Activated CD4-positive, alpha-beta T cell treated with anti-CD3 and anti-CD28 coated beads for 1 hour (primary cell): ENCODE measurements at places on chromosomes 6 and 20.

- DNase-seq: no peak
Observed at GRCh38 chr20:52731093-52731492, 241.1 kb upstream of the TSHZ2 start.

- no peak for DNase-seq
Observed at GRCh38 chr6:8060346-8060745, 3.8 kb downstream of the BLOC1S5 start.

GRCh38 chr20:40279390-40279789, 409.6 kb downstream of the MAFB start:
- DNase-seq: no peak

GRCh38 chr6:16618962-16619361, 142.3 kb downstream of the ATXN1 start:
- DNase-seq: no peak

GRCh38 chr20:39961637-39962244, 727.3 kb downstream of the MAFB start:
- no peak for DNase-seq

GRCh38 chr20:32971703-32972161, 32.5 kb downstream of the SUN5 start:
- DNase-seq: no peak

DNA sequence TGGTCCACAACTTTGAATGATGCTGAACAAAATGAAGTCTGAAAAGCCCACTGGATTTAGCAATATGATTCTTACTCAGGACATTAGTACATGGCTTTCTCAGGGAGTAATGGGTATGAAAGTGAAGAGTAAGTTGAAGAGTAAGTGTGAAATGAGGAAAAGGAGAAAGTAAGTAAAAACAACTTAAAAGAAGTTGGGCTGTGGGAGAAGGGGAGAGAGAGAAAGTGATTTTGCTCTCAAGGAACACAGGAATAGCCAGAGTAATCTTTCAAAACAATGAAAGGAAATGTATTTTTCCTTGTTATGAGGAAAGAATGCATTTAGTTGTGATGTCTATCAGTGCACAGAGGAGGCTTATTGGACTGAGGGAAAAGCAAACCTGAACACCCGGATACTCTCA, 39.8 kb upstream of the NKAIN2 start:
- DNase-seq: no peak

DNA sequence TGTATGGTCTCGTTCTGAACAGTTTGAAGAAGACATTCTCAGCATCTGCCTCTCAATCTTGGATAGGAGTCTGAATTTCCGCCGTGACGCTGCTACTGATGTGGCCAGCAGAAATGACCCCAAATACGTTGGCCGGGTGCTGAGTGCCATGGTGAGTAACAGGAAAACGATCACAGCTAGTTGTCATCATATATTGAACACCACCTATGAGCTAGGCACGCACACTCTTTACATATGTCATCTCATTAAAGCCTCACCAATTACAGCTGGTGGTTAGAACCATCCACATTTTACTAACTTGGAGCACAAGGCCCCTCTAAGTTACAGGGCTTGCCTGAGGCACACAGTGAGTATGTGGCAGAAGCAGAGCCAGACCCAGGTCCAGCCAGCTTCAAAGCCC, 17.1 kb downstream of the TGM3 start:
- DNase-seq: no peak

DNA sequence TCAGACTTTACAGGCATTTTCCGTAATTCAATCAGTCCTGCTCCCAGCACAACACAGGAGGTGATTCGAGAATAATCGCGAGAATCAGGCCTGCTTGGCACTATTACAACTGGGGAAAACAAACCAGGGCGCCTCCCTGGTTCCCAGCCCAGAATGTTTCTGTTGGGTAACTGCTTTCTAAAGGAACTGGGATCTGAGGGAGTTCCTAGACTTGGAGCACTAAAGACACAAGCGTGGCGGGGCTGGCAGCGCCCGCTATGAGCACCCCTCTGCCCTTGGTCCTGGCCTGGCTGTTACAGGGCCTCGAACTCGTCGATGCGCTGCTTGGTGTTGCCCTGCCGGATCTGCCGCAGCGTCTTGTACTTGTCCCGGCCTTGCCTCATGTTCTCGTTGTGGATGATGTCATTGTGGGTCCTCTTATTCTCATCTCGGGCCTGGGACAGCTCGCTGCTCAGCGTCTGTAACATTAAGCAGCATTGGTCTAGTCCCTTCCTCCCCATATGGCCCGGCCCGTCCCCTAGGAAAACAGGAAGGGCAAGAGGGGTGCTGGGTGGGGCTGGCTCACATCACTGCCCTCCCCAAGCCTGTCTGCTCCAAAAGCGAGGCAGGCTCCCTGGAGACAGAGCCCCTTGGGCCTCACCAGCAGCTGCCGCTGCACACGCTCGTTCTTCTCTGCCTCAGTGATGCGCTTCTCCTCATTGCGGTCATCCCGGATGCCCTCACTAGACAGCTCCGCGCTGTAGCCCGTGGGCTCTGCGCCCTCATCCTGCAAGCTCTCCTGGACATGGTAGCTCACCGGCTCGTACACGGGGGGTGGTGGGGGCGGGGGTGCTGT, 52.3 kb downstream of the EZR start:
- no peak for DNase-seq

DNA sequence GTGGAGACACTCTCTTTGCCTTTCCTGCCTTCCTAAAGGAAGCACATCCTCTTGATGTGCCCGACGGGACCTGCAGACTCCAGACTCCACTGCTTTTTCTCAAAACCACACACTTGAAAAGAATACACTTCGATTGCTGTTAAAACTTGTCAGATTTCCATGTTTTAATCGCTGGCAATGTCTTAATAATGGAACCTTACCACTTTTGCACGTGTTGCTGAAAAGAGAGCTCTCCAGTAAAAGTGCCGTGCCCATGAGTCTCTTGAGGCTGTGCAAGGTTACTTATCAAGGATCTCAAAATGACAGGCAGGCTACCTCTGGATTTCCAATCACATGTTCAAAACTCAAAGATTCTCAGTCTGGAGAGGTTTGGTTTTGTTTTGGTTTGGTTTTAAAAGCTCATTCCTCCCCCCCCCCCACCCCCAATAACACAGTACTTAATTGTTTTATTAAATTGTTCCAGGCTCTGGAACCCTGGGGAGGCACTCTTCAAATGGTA, 12.0 kb upstream of the TFAP2A start:
- no peak for DNase-seq

GRCh38 chr6:1609041-1609647, 571 bp upstream of the FOXC1 start:
- no peak for DNase-seq

- DNase-seq: no peak
Observed at GRCh38 chr6:170262489-170263088, 28.3 kb downstream of the DLL1 start.

DNA sequence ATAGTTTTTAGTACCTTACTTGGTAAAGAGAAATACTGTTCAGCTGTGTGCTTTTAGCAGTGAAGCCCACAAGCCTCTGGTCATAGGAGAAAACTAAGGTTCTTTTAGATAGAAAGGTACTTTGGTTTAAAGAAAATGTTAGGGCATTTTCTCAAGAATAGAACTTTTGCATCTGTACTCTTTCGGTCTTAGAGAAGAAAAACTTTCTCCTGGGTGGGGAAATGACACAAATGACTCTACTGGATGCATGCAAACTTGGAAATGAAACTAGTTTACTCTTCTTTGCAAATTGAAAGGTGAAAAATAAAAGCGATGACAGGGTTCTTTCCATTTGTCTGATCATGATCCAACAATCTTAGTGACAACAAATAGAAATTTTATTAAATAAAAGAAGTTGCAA, 2.1 kb upstream of the TMEM217 start:
- DNase-seq: no peak

- no peak for DNase-seq
Observed at GRCh38 chr6:109999740-110000139, 21.6 kb downstream of the GPR6 start.

DNA sequence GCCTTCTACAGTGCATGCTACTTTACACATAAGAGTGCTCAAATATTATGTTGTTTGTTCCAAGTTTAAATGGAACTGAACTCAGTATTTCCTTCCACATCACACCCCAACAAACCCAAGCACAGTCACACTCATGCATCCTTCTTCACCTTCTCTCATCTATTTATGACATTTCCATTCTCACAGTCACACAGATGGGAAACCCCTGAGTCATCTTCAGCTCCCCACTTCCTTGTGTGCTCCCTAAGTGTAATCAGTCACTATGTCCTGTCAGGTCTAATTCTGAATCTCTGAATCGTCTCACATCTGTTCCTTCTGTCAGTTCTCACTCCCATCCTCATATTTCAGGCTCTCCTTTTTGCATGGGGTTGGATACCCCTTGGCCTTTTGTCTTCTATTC, 96.0 kb downstream of the RIMS1 start:
- no peak for DNase-seq

DNA sequence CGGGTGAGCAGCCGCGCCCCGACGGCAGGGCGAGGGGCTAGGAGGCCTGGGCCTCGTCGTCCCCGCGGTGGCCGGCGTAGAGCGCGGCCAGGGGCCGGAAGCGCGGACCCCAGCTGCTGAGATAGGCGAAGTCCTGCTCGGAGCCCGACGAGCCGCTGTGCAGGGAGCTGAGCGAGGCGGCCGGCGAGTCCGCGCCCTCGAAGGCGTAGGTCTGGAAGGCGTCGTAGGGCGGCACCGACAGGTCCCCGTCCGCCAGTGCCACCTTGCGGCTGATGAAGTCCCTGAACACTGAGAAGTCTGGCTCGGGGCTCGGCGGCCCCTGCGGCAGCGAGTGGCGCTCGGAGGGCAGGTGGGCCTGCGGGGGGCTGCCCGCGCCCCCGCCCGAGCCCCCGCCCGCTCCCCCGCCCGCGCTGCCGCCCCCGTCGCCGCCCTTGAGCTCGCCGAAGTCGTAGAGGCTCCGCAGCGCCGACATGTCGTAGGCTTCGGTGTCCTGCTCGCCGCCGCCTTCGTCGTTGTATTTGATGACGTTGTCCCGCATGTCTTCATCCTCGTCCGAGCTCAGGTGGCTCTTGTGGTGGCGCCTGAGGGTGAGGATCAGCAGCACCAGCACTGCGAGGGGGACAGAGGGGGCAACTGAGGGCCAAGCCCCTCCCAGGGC, 56.5 kb downstream of the CD40 start:
- peak; percentile 58 for DNase-seq

DNA sequence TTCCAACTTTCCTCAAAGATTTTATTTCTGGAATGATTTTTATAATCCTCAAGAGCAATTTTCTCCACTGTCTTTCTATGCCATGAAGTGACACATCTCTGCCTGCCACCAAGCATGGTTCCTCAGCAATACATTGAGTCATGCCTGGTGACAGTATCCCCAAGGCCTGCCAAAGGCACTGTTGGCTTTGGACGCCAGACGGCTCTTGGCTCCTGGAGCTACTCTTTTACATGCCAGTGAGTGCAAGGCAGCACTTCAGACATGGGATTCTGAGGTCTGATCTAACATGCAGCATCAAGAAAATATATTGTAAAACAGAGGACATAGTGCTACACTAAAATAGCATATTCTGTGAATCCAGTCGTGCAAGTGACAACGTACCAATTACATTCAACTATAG, 20.1 kb upstream of the PLEKHG1 start:
- no peak for DNase-seq

- no peak for DNase-seq
Observed at GRCh38 chr20:46994341-46994740, 99.7 kb downstream of the EYA2 start.

DNA sequence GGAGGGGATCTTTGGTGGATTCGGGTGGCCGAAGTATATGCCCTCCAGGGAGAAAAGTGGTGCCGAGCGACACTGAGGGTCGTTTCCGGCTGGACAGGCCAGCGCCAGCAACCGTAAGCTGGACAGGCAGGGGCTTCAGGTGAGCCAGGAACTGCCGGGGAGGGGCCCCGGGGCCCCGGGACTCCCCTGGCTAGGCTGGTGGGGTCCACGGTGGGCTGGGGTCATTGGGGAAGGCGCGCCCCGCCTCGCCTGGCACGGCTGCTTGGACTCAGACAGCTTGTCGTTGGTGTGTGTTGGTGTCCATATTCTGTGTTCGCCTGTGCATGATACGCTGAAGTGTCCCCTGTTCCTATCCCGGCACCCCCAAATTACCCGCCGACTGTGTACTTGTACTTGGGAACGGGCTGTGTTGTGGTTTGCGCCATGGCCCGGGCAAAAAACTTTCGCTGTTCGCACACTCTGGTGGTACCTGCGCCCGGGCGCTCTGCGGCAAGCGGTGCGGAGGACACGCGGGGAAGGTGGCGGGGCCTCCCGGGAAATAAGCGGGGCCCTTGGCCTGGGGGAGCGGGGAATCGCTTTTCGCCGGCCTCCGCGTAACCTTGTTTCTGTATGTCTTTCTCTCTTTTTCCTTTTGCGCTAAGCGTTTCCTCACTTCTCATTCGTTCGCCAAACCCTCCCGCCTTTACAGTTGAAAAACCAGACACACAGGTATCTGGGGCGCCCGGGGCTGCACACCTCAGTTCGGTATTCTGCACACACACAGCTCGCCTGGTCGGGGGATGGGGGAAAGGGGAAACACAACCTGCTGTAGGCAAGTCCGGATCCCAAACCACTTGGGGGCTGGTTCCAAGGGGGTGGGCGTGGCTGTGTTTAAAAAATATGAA, 3.2 kb downstream of the GNAS start:
- no peak for DNase-seq

DNA sequence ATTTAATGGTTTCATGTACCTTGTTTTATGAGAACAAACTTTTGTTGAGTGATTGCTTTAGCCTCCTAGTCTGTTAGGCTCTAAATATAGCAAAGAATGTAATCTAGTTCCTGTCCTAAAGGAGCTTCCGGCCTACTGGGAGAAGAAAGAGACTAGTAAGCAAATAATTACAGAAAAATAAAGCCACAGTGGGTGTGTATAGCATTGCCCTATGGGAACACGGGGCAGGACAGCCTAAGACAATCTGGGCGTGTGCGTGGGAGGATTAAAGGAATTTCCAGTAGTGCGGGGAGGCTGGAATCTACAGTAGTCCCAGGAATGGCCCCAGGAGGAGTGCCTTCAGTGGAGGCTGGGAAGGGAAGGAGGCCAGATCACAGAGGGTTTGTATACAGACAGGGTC, 98.1 kb upstream of the AKAP12 start:
- no peak for DNase-seq

DNA sequence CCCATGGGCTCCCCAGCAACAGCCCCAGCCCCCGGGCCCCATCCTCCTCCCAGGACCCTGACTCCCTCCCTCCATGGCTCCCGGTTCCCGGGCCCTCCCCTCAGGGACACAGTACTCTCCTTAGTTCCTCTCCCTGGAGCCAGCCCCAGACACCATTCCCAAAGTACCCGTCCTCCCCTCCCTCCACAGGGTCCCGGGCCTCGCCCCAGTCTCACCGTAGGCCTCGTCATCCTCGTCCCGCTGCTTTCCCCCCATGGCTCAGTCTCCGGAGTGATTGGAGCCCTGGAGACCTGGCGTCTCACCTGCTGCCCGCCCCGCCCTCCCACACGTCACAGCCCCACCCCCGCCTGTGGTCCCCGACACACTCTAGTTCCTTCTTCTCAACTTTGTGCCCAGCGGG, at the start of gene SLC44A4:
Gene SLC44A4, minus strand, starts transcription at position 272 of the 400 bp plus-strand sequence. Its CDS starts 17 bp downstream, at position 255.
- DNase-seq: no peak

- DNase-seq: no peak
Observed at GRCh38 chr6:41522780-41523548, 23.2 kb upstream of the FOXP4 start.
